Stimulated activated CD4-positive, alpha-beta T cell treated with anti-CD3 and anti-CD28 coated beads, TNF-alpha, amount 100 ng/mL, for 1 hour (primary cell): ENCODE measurements at places on chromosomes 12 and 14.
A peak's percentile ranks its signal among the peaks of the same experiment; 100 is the strongest.

DNA sequence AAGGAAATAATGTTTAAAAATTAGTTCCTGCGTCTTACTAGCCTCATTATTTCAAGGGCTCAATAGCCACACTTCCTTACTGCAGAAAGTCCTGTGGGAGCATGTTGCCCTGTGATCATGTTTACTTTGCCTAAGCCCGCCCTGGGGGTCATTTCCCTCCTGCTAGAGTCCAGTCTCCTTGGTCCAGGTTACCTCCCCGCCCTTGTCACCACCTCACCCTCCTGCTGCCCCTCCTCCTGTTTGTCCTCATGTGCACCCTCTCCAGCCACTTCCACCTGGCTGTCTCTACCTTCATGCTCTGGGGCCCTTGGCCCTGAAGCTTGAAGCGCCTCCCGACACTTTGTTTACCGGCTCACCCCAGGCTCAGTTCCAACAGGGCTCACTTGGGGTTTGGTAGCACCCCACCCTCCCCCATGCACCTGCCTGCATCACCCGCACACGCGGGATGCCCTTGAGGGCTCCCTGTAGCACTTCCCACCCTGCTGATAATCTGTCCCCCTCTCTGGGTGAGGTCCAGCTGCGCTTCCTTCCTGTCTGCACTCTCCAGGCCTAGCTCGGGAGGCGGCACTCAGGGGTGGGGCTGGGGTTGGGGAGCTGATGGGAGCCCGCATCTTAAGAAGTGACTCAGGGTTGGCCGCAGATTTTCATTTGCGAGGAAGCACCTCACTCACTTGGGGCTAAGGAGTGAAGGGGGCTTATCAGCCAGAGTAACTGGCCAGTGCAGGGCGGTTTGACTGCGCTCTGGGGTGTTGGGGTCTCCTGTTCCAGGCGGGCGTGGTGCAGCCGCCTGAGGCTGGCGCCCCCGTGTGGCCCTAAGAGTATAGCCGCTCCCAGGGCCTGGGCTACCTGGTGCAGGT, 40.1 kb downstream of the SMIM41 start:
- peak; percentile 26 for DNase-seq

- DNase-seq = no peak
Measured at GRCh38 chr12:574475-575128, 88.6 kb downstream of the NINJ2 start.

DNA sequence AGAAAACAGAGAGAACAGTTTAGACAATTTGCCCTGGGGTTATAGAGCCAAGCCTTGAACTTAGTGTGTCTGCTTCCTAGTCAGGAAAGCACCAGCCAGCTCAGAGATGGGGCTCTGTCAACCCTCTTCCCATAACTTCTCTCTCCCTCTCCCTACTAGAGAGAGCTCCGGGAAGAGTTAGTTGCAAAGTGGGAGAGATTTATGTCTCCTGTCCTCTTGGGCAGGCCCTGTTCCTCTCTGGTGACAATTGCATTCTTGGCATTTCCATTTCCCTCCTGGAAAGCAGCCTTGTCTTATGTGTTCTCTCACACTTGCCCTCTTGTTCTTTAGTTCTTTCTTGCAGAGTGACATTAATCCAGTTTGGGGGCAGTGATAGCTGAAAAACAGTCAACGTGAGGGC, 42.1 kb upstream of the TUNAR start:
- DNase-seq = no peak

GRCh38 chr12:68378872-68379606, 46.9 kb upstream of the MDM1 start:
- no peak for DNase-seq

- DNase-seq = no peak
Measured at GRCh38 chr12:81209012-81209411, 131.1 kb downstream of the ACSS3 start.

- DNase-seq = no peak
Measured at GRCh38 chr14:70780396-70781075, 28.8 kb downstream of the MAP3K9 start.

DNA sequence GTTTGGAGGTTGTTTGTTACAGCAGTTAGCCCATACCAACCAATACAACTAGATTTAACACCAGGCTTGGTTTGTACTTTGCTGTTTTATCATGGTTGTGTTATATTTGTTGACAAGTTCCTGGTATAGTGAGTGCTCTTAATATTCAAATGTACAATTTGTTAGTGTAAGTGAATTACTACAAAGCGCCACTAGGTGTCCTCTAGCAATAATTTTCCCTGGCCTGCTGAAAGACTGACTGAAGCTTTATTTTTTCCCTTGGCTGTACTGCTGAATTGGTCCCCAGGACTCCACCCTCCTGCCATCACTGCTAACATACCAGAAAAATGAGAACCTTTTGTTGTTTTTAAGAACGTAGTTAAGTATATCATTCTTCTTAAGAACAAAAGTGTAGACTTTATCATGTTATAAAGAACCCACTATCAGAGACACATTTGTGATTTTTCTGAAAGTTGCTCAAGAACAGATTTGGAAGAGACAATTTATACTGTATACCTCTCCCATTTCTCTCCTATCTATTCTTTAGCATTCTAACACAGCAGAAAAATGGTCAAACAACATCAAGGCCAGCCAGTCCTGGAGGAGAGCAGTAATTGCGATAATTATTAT, 75.3 kb upstream of the FAR2 start:
- no peak for DNase-seq

DNA sequence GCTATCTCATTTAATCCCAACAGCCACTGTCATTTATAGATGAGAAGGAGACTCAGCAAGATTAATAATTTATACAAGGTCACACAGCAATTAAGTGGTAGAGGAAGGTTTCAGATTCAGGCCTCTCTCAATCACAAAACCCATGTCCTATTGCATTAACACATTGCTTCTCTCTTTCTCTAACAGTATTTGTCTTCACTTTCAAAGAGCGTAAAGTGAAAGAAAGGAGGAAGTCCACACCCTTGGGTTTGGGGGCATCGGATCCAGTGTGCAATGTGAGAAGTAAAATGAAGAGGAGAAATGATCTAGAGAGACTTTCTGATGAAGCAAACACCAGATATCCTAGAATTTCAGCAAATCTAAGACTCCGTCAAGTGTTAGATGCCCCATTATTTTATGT, 7.0 kb upstream of the VRK1 start:
- DNase-seq = no peak

- no peak for DNase-seq
Measured at GRCh38 chr12:101698800-101699347, 1.4 kb downstream of the CHPT1 start.

GRCh38 chr14:23182372-23183157, 895 bp downstream of the SLC7A8 start:
- no peak for DNase-seq

- DNase-seq = peak; percentile 60
Measured at GRCh38 chr12:6451348-6452244, at the start of gene TAPBPL. TAPBPL (plus strand) TSS chr12:6452042; CDS start chr12:6452249, 207 bp downstream.

- no peak for DNase-seq
Measured at GRCh38 chr12:6442836-6443235, 1.9 kb upstream of the CD27 start.

DNA sequence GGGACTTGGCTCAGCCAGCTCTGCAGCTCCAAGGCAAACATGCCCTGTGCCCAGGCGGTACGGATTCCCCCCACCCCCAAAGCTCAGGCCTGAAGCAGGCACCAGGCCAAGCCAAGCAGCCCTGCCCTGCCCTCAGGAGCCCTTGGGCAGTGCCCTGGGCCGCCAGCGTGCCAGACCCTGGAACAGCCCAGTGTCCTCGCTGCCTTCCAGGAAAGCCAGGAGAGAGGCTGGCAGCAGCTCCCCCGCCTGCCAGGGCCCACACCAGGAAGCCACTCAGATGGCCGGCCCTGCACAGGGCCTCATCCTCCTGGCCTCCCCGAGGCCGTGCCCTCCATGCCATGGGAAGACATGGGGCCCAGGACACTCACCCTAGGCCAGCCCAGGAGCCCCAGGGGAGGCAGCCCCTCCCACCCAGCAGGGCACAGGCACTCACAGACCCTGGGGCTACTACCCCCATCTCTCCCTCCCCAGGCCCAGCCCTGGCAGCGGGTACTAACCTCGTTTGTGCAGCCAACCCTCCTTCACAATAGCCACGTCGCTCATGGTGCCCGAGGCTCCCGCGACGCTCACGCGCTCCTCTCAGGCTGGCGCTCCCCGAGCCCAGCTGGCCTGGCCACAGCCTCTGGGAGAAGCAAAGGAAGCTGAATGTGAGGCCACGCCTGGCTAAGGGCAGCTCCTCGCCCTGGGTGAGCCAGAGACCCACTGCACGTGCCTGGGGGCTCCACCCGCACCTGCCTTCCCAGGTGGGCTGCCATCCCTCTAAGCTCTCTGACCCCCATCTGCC, 3.3 kb downstream of the AKT1 start:
- no peak for DNase-seq

- DNase-seq = peak; percentile 5
Measured at GRCh38 chr12:114508529-114509129, 102.7 kb upstream of the TBX5 start.

- DNase-seq = no peak
Measured at GRCh38 chr12:104470521-104470920, 13.8 kb downstream of the CHST11 start.

DNA sequence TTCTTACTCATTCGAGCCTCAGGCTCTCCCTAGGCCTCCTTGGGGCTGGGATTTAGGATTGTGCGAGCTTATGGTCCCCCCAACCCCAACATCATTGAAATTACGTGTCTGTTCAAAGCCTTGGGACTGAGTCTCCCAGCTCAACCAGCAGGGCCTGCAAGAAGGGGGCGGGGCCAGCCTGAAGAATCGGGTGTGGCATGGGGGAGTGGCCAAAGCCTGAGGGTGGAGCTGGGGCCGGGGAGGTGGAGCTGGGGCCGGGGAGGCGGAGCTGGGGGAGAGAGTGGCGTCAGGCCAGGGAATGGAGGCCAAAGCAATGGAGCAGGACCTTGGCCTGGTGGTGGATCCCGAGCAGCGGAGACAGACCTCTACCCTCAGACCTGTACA, 24.3 kb upstream of the HSPB8 start:
- DNase-seq = no peak

GRCh38 chr14:61941421-61942150, 179.4 kb downstream of the SNAPC1 start:
- DNase-seq = no peak

GRCh38 chr12:55696141-55696540, 11.6 kb downstream of the ITGA7 start:
- DNase-seq = no peak
